ENCODE measurements at places on chromosomes 3 and 15.

GRCh38 chr15:81107889-81108288 is 26.2 kb upstream of the CFAP161 start:
- DNase-seq = no peak

GRCh38 chr3:188320757-188321156 is 166.8 kb downstream of the LPP start:
- DNase-seq = no peak

DNA sequence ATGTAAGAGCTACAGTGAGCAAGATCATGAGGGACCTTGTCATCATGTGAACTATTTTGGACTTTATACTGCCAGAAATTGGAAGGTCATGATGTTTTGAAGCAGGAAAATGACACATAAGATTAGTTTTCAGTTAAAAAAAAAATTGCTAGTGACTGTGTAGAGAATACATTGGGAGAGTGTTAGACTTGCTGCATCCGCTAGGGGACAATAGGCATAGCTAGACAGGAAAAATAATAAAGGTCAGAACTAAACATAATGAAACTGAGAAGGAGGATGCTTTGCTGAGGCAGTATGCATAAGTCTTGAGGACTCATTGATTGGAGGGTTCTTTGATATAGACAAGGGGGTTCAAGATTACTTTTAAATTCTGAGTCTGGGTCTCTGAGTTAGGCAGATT is 275.8 kb upstream of the KCNH8 start:
- DNase-seq = no peak

DNA sequence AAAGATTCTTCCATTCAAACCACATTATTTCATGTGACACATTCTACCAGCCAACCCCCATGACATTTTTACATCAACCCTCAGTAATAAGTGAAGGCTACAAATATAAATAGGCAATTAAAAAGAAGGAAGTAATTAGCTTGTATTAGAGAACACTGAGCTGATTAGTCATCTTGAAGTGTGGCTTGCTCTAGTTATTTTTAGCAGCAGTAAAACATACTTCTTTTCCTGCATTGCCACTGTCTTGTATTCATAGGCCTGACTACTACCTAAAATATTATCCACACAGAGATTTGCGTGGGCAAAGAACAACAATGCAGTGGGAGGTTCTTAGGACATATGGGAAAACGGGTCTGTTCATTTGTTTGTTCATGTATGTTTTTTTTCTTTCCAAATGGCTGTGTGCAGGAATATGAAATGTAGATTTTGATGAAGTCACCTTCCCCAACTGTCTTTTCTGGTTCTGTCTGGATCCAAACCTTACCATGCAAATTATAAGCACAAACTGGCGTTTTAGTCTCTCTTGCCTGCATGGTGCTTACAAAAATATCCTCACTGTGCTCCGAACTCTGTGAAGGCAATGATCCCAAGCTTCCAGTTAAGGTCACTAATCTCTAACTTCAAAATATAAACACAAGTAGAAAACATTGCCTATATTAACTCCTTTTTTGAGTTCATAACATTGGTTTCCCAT is 31.5 kb upstream of the TM4SF4 start:
- no peak for DNase-seq

GRCh38 chr3:194773771-194774455 is 88.2 kb downstream of the FAM43A start:
- no peak for DNase-seq

DNA sequence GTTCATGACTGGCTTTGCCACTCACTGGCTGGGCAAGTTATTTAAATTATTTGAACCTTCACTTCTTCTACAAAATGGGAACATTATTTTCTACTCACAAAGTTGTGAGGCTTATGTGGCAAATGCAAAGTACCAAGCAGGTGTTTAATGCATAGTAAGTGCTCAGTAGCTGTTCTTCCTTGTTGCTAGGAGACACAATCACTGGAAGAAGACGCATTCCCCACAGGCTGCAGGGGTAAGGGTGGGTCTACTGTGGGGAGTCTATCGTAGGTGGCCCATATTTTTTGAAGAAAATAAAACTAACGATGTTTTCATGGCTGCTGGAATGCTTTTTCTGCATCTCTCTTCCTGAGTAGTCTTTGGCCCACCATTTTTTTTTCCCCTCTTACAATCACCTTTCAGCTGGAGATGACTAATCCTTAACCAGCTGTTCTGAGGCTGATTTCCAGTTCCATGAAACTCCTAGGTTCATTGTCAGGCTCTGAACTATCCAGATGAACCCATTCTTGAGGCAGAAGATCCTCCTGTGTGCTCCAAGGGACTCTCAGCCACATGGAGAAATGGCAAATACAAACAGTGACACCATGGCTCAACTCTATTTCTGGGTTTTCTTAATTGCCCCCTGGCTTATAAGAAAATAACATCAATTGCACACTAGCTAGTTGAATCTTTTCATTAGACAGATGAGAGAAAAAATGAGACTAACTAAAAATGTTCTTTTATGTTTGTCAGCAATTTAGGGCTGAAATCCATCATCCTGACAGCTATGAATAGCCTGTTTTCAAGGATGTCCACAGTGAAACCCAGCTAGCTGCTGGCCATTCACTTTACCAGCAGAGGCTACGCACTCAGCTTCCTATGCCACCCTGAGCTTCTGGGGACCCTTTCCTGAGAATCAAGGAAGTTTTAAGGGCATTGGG is 108.3 kb upstream of the ETV5 start:
- DNase-seq = no peak

DNA sequence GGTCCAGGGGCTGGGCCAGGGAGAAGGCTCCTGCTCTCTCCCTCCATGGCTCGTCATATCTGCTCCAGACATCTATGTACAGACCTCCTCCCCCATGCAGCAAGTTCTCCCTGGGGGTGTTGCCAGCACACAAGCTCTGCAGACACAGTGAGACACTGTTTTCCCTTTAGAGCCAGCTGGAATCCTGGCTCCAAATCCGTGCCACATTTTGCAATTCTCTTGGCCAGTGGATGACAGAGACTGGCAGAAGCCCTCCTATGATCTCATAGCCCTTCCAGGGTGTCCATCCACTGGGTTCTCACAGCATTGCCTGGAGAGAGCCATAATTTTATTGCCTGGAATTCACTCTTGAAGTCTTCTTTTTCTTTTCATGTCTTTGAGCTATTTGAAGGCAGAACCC is 203.9 kb downstream of the TLE3 start:
- DNase-seq = no peak

DNA sequence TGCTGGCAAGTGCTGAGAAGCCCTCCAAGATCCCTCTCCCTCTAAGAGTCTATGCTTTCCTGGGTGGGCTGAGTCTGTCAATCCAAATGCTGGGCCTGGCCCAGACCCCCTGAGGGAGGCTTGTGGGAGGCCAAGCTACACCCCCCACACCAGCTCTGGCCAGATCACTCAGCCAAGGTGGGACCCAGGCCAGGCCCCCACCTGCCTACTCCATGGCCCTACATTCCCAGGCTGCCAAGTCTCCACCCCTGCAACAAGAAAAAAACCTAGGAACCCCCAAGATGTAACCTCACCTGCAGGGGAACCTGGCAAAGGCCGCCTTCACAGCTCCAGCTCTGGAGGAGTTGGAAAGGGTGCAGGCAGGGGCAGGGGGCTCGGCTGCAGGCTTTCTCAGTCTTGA is 109.1 kb downstream of the CHSY1 start:
- no peak for DNase-seq

- no peak for DNase-seq
These were observed 127.5 kb downstream of the MEGF11 start for GRCh38 chr15:66126031-66126441.

Data from CD4-positive, alpha-beta T cell treated with Interferon gamma for 1 hour (primary cell).